ENCODE measurements at places on chromosomes 5 and 9.

DNA sequence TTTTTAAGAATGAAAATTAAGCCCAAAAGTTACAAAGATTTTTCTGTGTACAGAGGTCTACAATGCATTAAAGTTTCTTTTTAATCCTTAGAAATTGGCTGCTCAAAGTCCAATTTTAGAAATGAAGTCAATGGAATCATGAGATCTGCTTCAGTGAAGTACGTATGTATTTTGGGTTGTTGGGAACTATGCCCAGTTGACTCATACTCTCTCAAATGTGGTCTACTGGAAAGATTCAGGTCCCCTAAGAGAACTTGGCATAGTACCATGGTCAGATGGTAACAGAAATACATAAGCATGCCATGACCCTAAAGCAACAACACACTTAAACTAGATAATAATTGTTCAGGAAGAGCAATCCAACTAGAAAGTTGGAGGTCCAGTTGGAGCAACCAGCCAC is 23.0 kb downstream of the FBLL1 start:
- no peak for DNase-seq

DNA sequence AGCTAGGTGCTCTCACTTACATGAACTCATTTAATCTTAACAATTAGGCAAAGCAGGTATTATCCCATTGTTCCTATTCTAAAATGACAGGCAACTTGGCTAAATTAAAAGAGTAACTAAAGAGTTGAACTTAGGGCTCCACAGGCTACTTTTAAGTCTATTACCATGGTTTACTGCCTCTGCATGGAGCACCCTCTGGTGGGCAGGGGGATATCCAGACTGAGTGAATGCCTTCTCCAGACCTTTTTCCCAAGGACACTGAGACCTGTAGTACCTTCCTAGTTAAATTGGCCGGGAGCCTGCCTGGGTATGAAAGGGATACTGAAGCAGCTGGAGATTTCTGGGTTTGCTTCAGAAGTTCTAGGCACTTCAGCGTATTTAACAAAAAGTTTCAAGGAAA is 238.1 kb downstream of the ELAVL2 start:
- DNase-seq, result peak; percentile 23

DNA sequence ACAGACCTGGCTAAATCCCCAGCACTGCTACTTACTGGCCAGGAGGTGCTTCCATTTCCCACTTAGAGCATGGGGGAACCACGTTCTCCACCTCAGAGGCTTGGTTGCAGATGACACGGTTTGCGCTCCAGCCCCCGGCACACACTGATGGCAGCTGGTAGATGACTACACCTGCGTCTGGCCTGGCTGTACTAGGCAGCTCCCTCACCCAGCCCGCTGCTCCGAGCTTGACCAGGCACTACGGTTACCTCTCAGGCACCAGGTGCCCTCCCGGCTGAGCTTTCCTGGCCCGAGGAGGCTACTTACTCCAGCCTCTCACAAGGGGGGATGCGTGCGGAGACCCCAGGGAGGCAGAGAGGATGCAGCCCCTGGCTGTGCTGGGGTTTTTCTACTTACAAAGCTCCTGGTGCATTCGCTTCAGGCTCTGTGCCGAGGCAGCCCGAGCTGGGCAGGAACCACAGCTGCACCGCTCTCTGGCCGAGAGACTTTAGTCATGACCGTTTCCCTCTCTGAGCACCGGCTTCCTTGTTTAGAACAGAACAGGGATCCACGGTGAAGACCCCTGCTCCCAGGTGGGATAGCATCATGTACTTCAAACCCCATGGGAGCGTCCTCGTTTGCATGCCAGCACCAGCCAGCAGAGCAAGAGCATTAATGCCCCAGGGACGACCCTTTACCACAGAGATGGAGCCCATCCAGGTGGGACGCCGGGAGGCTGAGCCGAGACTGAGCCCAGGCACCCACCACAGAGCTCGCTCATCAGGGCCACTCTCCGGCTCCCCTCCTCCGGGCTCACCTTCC is 7.6 kb upstream of the GBGT1 start:
- DNase-seq, result no peak

DNA sequence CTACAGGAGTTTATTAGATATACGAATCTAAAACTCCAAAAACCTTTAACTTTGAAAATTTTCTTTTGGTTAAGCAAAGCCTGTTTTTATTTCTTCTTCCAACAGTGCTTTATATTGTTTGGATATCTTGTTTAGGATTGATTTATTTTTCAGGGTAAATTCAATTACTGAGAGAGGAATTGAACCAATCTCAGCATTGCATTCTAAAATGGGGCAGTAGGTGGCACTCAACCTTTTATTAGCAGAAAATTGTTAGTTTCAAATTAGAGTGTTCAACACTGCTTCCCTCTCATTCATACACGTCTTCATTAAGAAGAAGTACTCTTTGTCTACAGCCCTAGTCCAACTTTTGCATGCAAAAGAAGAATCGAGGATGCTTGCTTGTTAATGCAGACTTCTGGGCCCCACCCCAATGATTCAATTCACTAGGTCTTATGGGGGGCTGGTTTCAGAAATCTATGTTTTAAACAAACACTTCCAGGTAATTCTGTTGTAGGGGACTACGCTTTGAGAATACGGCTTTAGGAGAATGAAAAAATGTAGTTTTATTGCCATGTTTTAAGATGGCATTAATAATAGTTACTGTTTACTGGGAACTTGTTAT is 26.6 kb downstream of the MRPL22 start:
- no peak for DNase-seq

- DNase-seq, result no peak
Measured at GRCh38 chr9:114100536-114100935, 1.4 kb upstream of the KIF12 start.

- no peak for DNase-seq
Measured at GRCh38 chr9:29289365-29289764, 1716.1 kb upstream of the C9orf72 start.

DNA sequence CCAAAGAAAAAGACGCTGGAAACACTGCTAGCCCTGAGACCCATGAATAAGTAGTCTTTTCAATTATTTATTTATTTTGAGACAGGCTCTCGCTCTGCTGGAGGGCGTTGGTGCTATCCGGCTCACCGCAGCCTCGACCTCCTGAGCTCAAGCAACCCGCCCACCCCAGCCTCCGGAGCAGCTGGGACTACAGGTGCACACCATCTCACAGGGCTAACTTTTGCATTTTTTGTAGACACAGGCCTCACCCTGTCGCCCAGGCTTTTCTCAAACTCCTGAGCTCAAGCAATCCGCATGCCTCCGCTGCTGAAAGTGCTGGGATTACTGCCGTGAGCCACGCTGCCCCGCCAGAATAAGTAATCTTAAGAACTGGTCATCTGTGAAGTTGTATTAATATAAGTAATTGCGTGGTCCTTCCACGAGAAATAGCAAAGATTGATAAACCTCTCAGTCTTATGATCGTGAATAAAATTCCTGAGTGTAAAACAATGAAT is 1.6 kb downstream of the ANXA2R start:
- no peak for DNase-seq

DNA sequence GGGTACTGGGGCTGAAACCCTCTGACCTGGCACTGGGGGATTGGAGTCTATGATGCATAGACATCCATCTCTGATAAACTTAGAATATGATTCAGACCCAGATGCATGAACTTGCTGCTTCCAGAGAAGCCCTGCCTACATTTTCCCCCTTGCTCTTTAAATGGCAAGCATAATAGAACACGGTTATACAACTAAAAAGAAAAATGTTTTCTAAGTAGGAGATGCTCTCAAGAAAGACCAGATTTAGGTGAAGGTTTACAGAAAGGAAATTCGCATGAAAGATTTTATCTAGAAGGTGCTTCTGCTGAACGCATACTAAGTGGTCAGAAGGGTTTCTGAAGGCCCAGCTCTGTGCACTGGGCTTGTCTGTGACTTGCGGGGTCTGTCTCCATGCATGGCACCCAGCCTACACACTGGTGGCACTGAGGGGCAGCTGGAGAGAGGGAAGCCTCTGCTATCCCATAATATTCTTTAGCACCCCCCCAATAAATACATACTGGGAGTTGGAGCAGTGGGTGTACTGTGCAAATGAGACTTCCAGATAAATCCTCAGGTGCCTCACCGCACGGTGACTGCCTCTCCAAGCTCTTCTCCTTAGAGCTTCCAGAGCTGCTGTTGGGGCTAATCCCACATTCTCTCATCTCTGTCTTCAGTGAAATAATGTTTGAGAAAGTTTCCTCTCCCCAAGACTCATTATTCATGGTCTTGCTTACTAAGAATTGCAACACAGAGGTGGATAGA is 114.6 kb downstream of the FSTL4 start:
- no peak for DNase-seq
